ENCODE measurements at places on chromosomes 2 and 18.
A peak's percentile ranks its signal among the peaks of the same experiment; 100 is the strongest.

- DNase-seq: no peak
Measured at GRCh38 chr2:223047260-223047761, 4.7 kb upstream of the KCNE4 start.

DNA sequence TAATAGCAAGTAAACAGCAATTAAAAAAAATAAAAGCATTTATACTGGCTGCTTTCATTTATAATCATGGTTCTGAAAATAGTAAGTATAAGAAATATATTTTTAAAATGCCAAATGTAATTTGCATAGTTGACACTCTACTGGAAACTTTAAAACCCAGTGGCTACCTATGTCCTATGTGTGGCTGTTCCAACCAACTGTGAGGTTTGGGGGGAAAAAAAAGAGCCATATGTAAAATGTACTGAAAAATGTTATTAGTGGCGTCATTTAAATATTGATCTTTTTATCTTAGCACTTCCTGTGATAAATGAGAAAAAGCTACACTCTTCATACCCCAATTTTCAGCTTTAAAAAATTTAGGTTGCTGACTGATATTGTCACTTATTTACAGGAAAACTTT is 270.7 kb downstream of the TCF4 start:
- no peak for DNase-seq

DNA sequence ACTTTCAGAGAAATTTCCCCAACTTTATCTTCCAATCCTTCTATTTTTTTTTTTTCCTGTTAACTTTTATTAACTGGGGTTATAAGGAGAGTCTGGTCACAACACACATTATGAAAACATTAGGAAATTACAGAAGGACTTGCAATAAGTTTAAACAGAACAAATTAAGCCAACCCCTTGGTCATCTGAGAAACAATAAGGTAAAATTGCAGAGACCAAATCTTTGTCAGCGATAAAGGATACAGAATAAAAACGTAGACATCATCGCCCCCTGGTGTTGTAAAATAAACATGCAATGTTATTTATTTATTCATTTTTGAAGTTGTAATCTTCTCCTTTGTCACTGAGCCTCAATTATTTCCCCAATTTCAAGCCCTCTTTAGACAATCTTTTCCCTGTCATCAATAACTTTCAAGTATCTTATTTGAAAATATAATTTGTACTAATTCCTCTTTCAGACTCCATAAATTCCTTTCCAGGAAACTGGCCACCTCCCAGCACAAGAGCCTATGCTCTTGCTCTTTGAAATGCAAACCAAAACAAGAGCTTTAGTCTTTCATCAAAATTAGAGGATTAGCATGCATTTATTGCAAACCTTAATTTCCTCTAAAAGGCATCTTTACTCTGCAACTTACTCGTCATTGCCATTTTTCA is 19.5 kb downstream of the G6PC2 start:
- no peak for DNase-seq

GRCh38 chr2:118322406-118322805 is 234.1 kb downstream of the INSIG2 start:
- no peak for DNase-seq

DNA sequence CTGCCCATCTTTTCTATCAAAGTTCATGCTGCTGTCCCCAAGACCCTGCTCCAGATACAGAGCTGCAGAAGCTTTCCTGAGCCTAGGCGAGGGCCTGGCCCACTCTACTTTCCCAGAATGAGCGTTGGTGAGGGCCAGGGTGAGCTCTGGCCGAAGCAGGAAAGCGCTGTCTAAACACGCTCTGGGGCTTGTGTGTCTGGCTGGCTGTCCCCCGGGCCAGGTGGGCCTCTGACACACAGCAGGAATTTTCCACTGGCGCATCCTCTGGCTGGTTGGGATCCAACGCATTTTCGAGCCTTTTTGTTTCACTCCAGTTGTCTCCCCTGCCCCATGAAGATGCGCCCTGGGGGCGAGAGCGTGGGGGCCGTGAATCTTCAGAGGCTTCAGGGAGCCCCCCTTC is 17.8 kb upstream of the KCNK3 start:
- no peak for DNase-seq

GRCh38 chr18:60982329-60982695 is 350.9 kb upstream of the CDH20 start:
- no peak for DNase-seq

DNA sequence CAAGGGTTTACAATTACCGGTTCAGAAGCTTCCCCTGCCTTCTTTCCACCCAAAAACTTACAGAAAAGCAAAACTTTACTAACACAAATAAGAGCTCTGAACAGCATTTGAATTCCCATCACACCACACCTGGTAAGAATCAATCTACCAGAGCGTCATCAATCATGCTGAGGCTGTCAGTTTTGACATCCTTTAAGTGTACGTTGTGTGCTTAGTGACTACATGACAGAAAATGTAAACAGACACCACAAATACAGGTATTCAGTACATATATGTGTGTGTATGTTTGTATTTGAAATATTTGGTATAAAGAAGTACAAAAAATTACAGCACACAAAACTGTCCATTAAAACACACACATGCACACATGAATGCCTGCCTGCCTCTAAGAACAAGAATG is 523.5 kb downstream of the TMEM182 start:
- DNase-seq: no peak

- no peak for DNase-seq
Measured at GRCh38 chr2:59181347-59181746, 940.2 kb upstream of the FANCL start.

DNA sequence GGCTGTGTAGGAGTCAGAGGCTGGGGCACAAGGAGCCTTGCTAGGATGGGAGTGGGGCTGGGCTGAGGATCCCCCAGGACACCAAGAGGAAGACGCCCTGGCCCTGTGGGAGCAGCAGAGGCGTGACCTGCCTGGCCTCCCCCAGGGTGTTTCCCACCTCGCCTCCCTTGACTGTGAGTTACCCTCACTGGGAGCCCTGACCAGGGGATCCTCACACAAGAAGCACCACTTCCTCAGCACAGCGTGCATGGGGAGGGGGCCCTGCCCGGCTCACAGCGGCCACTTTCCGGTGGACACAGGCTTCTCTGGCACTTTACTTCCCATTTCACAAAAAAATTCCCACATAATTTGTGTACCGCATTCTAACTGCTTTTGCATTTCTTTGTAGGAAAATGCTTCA is 187.7 kb downstream of the EIPR1 start:
- DNase-seq: no peak

DNA sequence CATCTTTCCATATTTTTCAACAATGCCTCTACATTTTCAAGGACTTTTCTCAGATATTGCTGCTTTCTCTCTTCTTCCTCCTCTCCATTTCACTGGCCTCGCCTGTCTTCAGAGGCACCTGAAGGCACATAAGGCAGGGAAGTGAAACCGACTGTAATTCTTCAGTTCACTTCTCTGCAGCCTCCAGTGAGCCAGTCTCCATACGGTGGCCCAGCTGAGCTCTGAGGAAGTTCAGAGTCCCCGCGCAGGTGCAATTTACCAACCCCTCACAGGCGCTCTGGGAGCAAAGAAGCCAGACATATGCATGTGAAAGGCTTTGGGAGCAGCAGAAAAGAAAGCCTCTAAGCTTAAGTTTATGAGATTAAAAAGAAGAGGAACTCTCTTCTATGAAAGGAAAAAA is 12.4 kb downstream of the KLHL14 start:
- DNase-seq: peak; percentile 58

- no peak for DNase-seq
Measured at GRCh38 chr2:191226196-191226595, 19.0 kb upstream of the MYO1B start.

DNA sequence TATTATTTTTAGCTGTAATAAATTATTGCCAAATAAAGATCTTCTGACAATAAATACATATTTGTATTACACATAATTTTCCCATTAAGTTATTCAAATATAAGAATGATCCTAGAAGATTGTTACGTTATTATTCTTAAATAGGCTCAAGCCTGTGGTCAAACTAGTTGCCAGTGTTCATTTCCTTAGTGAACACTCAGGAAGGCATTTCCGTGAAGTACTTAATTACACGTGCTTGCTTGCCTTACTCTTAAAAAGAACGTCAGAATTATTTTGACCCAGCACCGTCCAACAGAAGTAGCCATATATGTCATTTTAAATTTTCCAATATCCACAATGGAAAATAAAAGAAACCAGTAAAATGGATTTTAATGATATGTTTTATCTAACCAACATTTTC is 249.8 kb downstream of the TXNL1 start:
- no peak for DNase-seq

GRCh38 chr2:54559006-54559445 is 102.9 kb downstream of the SPTBN1 start:
- no peak for DNase-seq

DNA sequence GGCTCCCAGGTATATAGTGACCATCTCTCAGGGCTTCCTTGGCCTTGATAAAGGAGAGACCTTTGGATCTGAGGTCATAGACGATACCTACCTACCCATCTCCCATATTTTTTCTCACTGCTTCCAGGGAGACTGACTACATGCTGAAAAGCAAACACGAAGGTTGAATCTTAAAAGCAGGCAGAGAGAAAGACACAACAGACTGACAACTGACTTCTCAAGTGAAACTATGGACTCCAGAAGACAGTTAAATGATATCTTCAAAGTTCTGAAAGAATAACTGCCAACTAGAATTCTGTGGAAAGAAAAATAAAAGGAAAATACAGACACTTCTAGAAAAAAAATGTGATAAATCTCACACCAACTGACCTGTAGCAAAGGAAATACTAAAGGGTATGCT is 76.5 kb upstream of the HAAO start:
- DNase-seq: no peak

GRCh38 chr2:69789772-69790600 is 39.5 kb upstream of the GMCL1 start:
- no peak for DNase-seq

DNA sequence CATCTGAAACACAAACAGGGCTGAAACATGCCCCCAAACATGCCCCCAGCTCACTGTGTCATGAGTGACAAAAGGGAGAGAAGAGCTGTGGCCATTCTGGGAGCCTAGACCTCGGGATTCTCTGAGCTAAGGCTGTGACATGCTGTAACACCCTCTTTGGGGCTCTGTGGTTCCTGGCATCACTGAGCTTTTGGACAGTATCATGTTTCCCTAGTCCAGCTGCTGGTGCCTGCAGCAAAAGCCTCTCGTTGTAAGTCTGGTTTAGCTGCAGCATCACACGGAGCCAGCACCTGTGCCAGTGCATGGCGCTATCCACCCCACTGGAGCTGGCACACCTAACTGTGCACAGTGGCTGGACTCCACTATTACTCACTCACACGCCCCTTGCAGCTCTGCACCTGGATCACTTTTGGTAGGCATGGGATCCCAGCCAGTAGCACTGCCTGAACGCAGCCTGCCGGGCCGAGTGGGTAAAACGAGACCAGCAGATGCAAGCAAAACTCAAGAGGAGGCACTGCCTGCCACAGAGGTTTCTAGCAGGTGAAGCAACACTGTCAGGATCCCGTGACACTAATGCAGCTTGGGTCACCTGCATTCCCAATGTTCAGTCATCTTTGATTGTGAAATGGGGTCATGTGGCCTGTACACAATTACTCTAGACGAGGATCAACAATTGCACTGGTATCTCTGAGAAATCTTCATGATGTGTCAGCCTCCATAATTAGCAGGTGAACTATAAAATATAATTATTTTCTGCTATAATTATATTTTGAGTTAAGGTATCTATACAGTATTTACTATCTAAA is 547.2 kb downstream of the ZNF804A start:
- no peak for DNase-seq

DNA sequence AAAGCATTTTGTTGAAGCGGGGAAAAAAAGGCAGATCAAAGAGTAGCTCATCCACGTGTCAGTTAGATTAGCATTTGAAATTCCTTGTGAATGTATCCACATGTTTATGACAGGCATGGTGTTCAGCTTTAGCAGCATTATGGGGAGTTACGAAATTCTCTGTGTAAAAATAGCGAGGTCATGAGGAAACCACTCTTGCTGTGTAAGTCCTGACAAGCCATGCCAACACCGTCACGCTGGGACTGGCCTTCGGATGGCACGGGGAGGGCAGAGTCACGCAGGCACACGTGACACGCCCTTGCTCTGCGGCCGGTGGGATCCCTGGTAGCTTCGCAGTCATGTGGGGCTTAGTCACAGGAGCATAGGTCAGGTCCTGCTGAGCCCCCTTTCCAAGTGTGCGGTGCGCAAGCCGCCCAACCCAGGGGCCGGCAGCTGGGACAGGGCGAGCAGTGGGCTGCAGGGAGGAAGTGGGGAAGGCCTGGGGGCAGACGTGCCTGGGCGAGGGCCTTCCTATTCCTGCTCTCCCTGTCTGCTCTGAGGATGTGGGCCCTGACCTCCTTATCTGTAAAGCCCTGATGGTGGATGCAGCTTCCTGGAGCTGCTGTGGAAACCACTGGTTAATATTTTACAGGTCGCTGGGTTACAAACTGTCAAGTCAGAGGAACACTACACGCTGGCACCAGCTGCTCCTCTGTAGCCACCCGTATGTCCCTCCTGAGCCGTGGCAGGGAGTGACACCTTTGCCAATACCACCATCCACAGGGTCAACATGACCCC is 18.0 kb downstream of the MBP start:
- DNase-seq: peak; percentile 89

GRCh38 chr2:231411237-231411636 is 15.7 kb downstream of the B3GNT7 start:
- no peak for DNase-seq

- DNase-seq: peak; percentile 58
Measured at GRCh38 chr2:68403199-68403644, 38.1 kb downstream of the PLEK start.

GRCh38 chr2:71696381-71696780 is 243.0 kb downstream of the DYSF start:
- no peak for DNase-seq

DNA sequence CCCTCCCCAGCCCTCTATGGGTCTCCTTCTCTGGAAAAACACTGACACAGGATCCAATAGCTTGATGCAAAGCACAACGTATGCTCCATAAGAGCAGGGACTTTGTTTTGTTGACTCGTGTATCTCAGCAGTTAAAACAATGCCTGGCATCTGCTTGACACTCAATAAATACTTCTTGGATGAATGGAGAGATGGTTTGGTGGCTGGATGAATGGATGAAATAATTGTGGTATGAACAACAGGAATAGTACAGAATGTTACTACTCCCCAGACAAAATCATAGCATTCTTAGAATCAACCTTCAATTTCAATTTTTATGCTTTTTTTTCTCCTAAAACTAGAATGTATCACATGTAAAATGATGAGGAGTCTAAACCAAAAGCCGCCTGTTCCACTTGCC is 57.4 kb downstream of the KCNE4 start:
- no peak for DNase-seq

DNA sequence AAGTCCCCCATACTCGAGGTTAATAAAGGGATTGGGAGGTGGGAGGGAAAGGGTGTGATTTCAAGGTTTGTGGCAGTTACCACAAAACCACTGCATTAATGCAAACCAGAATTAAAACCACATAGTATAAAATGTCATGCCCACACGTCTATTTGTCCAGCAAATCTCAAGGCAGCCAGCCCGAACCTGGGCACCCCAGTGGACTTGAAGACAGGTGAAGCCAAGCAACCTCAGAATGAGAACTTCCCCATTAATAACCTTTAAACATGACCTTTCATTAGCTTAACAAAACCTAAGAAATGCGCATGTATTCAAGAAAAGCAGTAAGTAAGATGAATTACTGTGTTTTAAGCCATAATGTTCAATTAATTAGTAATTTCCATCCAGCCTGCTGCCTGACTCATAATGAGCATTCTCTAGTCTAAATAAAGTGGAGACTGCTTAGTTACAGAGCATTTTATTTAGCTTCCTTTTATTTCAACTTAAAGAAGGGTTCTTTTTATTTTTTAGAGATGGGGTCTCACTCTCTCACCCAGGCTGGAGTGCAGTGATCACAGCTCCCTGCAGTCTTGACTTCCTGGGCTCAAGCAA is 229.6 kb downstream of the FAM210A start:
- no peak for DNase-seq

- no peak for DNase-seq
Measured at GRCh38 chr2:209121691-209122090, 302.2 kb upstream of the MAP2 start.

GRCh38 chr2:216014006-216014405 is 655 bp upstream of the MREG start:
- DNase-seq: no peak
